Motor neuron (in vitro differentiated cells): ENCODE measurements at places on chromosomes 11 and 22. TPM values are rescaled to one million over a fixed set of nuclear protein-coding genes. Genes with fewer than 3 reads are reported as not detected.

DNA sequence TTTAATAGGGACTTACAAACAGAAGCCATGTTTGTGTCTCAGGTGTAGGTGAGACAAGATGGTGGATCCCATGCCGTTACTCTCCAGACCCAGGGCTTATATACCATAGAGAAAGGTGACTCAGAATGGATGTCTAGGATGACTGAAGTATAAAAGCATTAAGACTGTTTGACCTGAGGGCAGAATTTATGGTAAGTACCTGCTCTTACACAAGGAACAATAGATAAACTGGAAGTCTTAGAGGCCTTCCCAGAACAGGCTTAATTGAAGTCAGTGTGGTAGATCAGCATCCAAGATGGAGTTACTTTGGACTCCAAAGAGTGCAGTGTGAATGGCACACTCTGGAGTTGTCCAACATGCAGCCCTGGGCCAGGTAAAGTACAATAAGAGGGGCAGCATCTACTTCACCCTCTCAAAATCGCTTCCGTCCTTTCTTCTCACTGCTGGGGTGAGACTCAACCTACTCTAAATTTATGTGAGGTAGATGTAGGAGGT, 387.0 kb upstream of the DDI1 start:
- no peak for ATAC-seq

DNA sequence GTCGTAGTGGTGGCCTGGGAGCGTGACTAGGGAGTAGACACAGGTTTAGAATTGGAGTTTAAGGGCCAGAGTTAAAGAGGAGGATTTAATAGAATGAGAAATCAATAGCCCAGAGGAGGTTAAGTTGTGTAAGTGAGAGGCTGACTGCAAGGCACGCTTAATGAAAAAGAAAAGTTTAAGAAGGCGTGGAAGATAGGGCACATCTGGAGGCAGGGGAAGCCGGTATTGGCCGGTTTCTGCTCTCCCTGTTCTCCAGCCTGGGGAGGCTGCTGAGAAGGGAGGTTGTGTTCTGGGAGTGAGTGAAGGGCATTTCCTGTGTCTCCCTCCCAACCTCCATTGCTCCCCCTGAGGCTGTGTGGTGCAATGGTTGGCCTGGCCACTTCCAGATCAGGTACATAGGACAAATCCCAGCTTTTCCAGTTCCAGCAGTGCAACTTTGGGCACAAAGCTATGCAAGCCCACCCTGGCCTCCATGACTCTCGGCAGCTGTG, 6.3 kb downstream of the GRIK4 start:
- peak; percentile 7 for ATAC-seq

- ATAC-seq = peak; percentile 67
Measured at GRCh38 chr11:73570415-73571114, 27.3 kb downstream of the FAM168A start.

DNA sequence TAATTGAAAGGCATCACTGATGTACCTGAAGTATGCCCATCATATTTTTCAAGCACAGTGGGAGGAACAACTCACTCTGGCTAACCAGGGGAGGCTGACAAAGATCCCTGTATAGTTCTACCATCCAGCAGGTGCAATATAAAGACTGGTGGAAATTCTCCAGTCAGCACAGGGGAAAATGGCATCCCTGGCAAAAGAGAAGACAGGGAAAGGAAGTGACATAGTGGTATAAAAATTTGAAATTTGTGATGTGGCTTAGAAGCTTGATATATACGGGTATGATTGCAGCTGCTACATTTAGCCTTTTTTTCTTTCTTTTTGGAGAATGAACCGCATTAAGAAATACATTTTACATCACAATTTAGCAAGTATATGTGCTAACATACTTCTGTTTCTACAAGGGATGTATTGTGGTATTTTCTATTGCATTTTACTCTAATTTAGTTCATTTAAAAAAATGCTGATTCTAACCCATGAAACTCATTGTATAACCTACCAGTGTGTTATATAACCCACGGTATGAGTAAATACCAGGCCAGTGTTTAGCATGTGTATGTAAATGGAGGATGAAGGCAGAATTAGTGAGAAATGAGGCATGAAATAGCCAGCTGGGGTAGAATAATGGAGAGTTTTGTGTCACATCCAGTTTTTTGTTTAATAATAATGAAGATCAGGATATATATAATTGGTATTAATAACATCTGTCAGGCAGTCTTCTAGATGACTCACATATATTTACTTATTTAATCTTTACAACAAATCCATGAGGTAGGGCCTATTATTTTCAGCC, 186.1 kb downstream of the ARHGAP42 start:
- no peak for ATAC-seq

DNA sequence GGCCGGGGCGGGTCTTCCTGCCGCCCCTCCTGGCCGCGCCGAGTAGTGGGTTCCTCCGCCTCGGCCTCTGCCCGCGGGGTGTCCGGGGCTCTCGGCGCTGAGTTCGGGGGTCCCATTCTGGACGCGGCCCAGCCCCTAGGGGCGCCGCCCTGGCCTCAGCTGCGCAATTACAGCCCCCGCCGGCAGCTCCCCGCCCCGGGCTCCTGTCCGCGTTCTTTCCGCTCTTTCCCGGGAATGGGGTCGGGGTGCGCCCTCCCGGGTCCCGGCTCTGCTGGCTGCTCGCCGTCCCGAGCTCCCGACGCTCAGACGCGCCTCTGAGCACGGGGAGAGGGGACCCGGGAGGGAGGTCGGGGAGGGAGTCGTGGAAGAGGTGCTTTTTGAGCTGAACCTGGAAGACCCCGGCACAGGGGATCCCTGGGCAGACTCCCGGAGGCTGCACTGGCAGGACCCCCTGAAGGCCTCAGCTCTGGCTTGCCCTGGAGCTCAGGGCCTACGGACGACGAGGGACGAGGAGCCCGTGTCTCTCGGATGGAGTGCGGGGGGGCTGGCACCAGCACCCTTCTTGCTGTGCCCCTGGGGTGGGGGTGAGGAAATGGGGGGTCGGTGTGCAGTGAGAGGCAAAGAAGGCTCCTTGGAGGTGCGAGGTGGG, 558 bp downstream of the TSPAN4 start:
- no peak for ATAC-seq

DNA sequence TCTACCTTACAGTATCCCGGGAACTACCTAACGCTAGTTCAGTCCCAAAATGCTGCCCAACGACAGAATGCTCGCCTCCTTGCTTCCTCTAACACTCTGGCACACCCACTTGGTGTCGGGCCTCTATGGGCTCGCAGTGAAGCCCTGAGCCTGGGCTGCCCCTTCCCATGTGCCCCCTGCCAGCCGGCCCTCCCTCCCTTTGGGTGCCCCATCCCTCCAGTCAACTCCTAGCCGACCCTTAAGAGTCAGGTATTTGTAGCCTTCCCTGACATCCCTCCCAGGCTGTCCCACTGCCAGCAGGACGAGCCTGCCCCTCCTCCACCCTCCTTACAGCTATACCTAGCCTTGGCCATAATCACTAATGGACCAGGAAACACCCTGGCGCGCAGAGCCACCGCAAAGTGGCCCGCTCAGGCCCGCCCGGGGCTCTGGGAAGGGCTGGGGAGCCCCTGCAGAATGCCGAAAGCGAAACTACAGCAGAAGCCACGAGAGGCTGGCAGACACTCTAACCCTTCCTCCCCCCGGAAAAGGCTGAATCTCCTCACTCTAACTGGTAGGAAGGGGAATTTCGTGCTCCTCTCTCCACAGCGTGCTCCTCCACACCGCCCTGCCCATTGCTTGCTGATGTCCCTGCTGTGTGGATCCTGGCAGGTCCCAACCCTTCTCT, 8.2 kb downstream of the CBX7 start:
- no peak for ATAC-seq

- no peak for ATAC-seq
Measured at GRCh38 chr22:27685970-27686369, 115.6 kb downstream of the MN1 start.

DNA sequence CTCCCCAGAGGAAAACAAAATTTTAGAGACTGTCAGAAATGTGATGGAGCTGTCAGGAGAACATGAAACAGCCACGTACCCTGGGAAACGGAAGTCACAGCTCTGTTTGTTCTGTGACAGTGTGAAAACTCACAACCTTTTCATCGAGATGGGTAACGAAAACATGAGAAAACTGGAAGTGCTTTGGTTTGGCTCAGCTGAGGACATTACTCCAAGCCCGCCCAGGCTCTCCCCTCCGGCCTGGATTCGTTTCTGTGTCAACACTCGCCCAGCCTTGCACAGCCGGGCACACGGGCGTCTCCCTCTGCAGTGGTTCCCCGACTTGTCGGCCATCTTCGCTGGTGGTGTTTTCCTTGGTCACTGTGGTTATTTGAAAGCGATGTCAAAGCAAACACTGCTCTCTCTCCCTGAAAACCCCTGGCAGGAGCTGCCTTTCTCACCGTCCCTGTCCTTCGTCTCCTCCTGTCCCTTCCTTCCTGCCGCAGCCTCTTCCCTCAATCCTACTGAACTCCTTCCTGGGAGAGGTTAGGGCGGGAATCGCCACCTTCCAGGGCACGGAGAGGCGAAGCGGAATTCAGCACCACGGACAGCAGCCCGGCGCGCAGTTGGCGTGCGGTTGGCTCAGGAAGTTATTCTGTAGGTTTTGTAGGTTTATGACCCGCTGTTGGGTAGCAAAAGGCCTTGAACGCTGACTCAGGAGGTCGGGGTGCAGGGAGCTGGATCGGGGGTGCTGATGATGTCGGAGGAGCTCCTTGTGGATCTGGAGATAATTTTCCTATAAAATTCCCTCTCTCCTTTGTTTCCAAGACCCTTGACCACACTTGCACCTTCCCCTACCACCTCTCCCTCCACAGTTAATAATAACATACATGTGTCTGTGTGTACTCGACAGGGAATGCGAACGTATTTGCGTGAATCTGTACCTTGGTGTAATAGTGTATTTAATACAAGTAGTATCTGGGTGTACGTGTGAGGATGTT, 13.1 kb upstream of the RPS19BP1 start:
- ATAC-seq = peak; percentile 17

- no peak for ATAC-seq
Measured at GRCh38 chr22:20607157-20607907, 99.9 kb downstream of the MED15 start.

- ATAC-seq = no peak
Measured at GRCh38 chr22:28029201-28029948, 110.3 kb upstream of the PITPNB start.

- ATAC-seq = no peak
Measured at GRCh38 chr11:3009481-3009880, 17.4 kb upstream of the NAP1L4 start.

DNA sequence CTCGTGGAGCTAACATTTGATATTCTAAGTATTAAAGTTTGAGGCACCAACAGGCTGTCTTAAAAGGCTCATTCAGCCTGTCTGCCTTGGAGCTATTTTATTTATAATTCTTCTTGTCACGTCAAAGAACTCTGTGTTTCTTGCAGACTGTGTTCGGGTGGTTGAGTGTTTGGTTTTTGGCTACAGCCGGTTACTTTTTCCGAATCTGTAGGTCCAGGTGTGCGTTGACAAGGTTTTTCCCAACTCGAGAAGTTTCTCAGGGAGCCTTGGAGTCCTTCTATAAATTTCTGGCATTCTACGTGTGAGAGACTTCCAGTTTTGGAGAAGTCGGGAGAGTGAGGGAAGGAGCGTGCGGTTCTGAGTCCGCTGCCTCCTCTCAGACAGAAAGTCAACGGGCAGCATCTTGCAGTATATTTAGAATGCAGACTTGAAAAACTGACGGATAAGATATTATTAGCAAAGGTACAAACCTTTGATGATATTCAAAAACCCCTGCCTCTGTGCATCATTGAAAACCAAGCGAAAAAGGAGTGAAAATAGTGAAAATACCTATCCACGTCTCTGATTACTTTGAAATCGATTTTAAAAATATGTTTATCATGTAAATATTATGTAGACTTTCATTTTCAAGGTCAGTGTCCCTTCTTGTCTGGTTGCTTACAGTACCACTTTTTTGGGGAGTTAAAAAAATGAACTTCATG, 85.2 kb upstream of the PPARA start:
- ATAC-seq = no peak

DNA sequence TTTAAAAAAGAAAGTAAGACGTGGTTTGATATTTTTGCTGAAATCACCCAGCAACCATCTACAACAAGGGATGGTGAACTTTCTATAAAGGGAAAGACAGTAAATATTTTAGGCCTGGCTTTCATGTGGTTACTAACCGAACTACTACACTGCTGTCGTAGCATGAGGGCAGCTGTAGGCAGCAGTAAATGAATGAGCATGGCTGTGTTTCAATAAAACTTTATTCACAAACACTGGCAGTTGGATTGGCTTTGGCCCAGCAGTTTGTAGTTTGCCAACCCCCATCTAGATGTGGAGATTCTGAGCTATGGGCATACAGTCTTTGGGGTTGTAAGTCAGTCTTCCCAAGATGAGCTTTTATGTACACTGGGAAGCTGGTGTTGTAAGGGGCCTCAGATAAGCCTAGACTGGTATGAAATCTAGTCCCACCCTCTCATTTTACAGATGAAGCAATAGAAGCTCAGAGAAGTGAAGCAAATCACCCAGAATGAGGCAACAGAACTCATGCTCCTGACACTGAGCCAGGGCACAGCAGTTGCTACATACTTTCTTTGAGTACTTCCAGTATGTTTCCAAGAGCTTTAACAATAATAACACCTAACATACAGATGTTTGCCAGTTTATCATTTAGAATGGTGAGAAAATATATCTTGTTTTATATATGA, 204.4 kb downstream of the ADAMTS15 start:
- ATAC-seq = peak; percentile 59

- ATAC-seq = no peak
Measured at GRCh38 chr11:105156231-105156630, 16.7 kb upstream of the CARD18 start.

- ATAC-seq = no peak
Measured at GRCh38 chr11:38498721-38499120, 1900.7 kb upstream of the RAG2 start.

The SLC16A8 gene
- total RNA-seq = 2.2 and 2.6 TPM in 2 replicates

The SESN3 gene
- total RNA-seq = 305 and 363 TPM in 2 replicates

The RASL10A gene
- total RNA-seq = 0.31 and 1.4 TPM in 2 replicates

The PIWIL4 gene
- 0.67 and 1.1 TPM in 2 replicates for total RNA-seq

The FGF19 gene
- total RNA-seq = 0.29 and 0.73 TPM in 2 replicates

The NLRP10 gene
- total RNA-seq = 0.27 TPM in 1 of 2 replicates, not detected in the other

The MRGPRF gene
- total RNA-seq = 0.57 and 0.59 TPM in 2 replicates

The CCDC15 gene
- 2.5 TPM in 2 replicates for total RNA-seq
